RWPE1 (cell line): ENCODE measurements at places on chromosomes 2 and 18.
A peak's percentile ranks its signal among the peaks of the same experiment; 100 is the strongest.

GRCh38 chr18:68742206-68742605 is 27.3 kb upstream of the TMX3 start:
- no peak for DNase-seq

DNA sequence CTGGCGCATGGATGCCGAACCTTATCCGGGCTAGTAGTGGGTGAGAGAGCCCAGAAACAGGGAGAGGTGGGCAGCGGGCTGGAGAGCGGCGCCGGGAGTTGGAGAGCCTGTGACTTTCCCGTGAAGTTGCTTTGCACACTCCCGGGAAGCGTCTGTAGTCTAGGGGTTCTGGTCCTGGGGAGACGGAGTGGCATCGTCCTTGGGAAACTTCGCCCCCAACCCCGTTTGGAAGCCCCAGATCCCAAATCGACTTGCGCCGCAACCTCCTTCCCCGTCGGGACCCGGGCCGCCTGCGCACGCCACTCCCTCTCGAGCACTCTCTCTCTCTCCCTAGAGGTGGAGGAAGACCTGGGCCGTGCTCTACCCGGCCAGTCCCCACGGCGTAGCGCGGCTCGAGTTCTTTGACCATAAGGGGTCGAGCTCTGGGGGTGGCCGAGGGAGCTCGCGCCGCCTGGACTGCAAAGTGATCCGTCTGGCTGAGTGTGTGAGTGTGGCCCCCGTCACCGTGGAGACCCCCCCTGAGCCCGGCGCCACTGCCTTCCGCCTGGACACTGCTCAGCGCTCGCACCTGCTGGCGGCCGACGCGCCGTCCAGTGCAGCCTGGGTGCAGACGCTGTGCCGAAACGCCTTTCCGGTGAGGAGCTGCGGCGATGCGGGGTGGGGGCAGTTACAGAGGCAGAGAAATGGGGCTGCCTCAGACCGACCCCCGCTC is 456 bp downstream of the DOK1 start:
- no peak for DNase-seq

DNA sequence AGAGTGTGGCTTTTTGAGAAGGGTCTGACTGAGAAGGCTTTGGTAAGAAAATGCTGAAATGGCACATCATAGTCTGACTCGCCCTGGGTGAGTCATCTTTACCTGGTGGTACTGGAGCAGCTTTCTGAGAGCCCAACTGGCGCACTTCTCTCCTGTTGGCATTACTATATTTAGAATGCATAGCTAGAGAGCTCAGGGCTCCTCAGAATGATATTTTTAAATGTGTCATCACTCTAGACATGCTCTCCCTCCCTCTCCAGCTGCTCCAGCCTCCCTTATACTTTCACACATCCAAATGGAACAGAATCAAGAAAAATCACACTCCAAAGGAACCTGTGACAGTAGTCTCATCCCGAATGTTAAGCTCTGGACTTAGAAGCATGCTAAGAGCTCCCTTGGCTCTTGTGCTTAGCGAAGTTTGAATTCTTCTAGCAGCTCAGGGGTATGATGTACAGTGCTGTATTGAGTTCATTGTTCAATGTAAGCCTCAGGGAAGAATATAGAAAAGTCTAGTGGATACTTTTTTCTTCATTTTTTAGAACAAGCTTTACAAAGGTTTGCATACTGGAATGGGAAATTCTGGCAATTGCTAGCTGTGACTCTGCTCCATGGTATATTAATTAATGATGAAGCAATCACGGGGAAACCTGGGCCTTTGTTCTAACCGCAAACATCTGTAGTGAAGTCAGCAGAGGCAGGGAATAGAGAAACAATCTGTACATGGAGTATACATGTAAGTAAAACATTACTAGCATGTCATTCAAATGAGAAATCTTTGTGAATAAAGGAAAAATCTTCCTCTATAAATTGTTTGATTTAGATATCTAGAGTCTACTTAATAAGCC is 751.2 kb upstream of the NRXN1 start:
- DNase-seq, result peak; percentile 33

DNA sequence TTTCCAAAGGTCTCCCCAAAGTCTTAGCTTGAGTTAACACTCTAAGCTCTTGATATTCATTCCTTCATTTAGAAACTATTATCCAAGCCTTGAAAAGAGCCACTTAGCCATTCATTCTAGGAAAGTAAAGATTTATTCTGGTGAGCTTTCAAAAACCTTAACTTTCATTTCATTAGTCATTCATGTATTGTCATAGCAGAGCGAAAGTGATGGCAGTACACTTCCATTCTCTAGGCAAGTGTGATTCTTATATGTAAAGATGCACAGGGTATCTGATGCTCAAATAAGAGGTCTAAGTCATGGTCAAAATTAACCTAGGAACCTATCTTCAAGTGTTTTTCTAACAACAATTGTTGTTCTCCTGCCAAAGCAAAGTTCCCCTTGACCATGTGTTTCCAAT is 553.0 kb upstream of the FANCL start:
- DNase-seq, result no peak

DNA sequence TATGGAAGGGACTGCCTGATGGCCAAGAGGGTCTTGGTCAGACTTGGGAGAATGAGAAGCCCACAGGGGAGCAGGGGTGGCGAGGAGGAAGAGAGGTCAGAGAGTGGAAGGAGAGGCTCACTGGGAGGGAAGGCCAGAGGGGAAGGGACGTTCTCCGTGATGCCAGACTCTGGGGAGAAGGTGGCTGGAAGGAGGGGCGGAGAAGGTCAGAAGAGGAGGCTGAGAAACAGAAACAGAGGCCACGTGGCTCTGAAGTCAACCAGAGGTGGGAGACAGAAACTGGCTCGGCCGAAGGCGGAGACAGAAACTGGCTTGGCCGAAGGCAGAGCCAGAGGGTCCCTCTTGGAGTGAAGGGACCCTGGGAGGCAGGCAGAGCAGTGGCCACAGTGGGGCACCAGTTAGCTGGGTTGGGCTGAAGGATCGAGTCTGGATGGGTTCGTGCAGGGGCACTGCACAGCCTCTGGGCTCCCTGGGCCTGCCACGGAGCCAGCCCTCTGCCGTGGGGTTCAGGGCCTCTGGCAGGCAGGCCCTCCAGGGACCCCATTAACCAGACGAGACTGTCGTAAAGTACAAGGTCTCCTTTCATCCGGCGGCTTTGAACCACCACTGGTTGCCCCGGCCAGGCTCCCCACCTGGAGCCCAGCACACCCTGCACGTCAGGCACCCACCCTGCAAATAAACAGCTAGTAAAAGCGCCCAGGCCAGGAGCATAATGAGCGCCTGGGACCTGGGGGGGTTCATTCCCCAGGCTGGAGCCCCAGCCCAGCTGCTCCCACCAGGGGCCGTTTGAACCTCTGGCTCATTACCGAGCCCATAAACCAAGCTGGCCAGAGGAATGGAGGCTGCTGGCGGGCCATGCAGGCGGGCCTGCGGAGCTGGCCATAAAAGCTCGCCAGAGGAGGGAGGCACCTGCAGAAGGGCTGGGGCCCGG is 218.8 kb downstream of the DYSF start:
- DNase-seq, result no peak

DNA sequence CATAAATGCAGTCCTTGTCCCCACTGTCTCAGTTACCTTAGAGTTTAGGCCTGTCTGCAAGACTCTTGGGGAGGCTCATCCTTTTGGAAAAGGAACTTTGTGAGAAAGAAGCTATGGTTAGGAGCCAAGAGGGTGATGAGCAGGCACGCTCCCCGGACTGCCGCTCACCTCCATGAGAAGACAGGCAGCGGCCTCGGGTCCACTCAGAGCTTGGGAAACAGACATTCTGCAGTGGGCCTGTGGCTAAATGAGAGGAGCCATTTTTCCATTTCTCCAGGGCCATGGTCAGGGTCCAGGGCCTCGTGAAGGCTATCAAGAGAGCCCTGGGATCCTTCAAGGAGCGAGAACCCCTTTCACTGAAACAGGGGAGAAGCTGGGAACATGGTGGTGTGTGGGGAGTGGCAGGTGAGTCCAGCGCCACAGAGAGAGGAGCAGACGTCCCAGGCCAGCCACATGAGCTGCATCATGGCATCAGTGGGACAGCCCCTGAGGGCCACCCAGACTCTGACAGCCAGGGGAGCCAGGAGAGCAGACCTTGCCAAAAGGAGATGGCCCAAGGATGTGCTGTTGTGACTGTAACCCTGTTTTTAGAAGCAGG is 4.0 kb upstream of the TEX51 start:
- DNase-seq, result no peak

GRCh38 chr18:8883409-8883668 is 178.0 kb downstream of the MTCL1 start:
- no peak for DNase-seq

DNA sequence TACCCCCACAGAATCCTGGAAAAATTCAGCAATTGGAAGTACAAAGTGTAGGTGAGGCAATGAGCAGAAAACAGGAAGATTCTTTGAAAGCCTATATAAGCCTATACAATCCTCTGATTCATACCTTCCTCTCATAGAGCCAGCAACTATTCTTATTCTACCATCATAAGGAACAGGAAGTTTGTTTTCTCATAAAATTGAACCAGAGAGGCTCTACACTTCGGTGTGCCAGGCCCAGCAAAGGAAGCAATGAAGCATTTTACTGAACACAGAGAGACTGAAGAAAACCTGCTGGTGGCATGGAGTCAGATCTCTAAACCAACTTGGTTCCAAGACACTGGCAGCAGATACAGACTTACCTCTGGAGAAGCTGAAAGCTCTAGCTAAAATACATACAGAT is 18.7 kb downstream of the CASP8 start:
- no peak for DNase-seq

DNA sequence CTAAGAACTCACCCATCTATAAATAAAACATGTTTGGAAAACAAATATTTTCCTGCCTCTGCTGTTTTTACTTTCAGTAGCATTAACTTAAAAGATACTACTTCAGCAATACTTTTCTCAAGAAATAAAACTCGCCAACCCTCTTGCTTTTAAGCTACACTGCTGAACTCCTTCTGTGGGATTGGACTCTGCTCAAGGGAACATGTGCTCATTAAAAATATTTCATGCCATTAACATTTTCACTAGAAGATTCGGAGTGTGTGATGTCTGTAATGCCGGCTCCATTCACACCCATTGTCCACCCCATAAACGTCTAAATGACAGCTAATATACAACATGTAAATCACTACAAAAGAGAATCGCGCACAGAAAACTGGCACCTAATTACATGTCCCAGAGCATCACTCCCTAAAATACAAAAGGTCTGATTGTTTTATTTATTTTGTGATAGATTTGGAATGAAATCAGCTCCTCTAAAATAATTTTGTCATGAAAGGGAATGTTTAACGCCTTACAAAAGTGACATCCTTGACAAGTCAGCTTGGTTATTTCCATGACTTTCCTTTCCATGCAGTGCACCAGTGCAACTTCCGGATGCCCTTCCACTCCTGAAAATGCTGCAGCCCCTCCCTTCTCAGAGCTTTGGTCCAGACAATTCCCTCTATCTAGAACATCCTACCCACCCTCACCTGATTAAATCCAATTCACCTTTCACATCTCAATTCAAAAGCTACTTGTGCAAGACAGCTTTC is 73.1 kb downstream of the ANKRD44 start:
- DNase-seq, result no peak

DNA sequence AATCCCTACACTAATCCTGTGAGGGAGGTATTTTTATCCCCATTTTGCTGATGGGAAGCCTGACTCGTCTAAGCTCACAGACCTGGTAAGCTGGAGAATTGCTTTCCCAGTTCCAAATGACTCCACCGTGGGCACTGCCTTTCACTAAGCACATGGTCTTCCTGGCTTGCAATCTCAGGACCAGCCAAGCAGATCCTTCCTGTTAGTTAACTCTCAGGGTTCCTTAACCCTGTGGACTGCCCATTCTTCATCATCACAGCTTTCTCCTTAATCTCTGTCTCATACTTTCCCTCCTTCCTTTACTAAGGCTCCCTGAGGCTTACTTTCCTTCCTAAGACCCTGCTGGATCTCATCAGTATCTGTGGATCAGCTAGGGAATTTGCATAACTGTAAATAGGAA is 122.2 kb upstream of the ZEB2 start:
- DNase-seq, result no peak

- DNase-seq, result no peak
Measured at GRCh38 chr2:122500316-122501105, 745.1 kb downstream of the TSN start.

DNA sequence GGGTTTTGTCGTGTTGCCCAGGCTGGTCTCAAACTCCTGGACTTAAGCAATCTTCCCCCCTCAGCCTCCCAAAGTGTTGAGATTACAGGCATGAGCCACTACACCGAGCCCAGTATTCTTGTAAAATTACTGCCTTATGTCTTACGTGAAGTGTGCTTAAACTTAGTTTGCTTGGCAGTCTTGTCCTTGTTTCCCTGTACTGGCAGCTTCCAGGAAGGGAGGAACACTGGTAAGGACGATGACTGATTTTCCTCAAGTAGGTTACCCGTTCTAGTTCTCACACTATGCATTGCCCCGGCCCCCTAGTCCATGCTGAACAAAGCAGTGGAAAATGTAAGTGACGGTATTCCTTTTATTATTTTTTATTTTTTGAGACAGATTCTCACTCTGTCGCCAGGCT is 19.7 kb upstream of the GATA6 start:
- DNase-seq, result no peak
